ENCODE measurements at places on chromosomes 3 and 15.
A peak's percentile ranks its signal among the peaks of the same experiment; 100 is the strongest.

- no peak for DNase-seq
These were observed 3.5 kb downstream of the LZTFL1 start for GRCh38 chr3:45838466-45838865.

DNA sequence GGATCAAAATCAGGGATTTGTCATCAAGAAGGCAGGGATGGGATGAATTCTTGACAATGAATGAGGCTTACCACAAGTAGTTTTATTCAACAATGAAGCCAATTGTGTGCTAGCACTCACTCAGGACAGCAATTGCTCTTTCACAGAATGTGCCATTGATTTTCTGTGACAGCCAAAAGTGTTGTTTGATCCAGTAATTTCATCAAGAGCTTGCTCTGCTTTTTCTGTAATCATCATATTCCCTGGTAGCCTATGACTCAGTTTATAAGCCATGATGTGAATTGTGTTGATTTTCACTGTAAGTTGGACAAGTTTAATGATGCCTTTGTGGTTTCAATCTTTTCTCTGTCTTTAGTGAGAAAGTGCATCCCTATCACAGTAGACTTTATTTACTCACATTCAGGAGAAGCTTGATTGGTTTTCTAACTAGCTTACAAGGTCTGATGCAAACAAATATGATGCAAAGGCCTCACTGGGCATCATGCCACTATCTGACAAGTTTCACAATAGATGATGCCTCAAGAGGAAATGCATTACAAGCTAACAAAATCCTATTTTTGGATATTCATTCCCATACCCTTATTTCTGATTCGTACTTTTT is 13.6 kb upstream of the CSRNP1 start:
- DNase-seq: peak; percentile 99

- no peak for DNase-seq
These were observed 528.7 kb downstream of the ZIC1 start for GRCh38 chr3:147937891-147938290.

DNA sequence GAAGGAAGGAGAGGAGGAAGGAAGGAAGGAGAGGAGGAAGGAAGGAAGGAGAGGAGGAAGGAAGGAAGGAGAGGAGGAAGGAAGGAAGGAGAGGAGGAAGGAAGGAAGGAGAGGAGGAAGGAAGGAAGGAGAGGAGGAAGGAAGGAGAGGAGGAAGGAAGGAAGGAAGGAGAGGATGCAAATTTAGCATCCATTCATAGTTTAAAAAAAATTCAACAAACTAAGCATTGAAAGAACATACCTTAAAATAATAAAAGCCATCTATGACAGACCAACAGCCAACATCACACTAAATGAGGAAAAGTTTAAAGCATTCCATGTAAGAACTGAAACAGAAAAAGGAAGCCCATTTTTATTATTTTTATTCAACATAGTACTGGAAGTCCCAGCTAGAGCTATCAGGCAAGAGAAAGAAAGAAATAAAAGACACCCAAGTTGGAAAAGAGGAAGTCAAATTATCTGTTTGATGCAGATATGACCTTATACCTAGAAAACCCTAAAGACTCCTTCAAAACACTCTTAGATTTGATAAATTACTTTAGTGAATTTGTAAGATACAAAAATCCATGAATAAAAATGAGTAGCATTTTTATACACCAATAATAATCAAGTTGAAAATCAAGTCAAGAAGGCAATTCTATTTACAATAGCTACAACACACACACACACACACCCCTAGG is 52.2 kb upstream of the FXR1 start:
- no peak for DNase-seq

DNA sequence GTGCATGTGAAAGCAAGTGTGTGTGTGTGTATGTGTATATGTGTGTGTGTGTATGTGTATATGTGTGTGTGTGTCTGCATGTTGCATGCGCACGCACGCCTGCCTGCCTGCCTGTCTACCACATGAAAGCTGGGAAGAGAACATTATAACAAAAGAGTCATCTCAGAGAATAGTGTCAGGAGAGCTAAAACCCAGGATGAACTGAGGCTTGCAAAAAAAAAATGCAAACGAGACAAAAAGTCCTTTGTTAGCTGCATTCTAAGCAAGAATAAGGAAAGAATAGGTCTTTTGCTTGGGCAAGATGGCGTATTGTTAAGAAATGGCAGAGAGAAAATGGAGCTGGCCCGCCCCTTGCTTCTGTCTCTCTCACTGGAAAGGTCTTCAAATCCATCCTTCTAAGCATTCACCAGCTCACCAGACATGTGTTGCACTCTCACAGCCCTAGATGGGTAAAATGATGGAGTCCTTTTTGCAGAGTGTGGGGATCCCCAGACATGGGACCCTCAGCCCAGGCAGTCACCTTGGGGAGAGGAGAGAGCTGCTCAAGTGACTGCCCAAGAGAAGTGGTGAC is 16.4 kb downstream of the WNT7A start:
- DNase-seq: no peak

DNA sequence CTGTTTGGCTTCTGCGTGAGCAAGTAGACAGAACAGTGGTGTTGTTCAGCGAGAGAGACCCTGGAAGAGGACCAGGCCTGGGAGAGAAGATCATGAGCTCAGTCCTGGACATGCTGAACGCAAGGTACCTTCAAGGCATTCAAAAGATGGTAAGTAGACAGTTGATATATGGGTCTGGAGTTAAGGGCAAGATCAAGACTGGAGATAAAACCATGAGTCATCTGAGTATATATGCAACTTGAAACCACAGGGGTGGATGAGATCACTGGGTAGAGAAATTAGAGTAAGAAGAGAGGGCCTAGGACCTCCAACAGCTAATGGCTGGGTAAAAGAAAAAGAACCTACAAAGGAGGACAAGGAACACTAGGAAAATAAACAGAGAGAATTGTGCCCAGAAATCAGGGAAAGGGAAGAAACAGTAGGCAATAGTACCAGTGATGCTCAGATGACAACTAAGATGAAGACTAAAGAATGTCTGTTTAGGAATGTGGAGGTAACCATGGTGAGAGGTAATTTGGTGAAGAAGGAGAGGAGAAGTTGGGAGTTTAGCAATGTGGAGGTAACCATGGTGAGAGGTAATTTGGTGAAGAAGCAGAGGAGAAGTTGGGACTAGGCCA is 343.2 kb upstream of the ADAMTS9 start:
- DNase-seq: peak; percentile 98

GRCh38 chr3:12234192-12234591 is 54.7 kb upstream of the PPARG start:
- DNase-seq: no peak

- DNase-seq: no peak
These were observed 10.3 kb upstream of the RYK start for GRCh38 chr3:134260987-134261386.
